GM23248 (cell line): ENCODE measurements at places on chromosomes 1 and 21. TPM values are rescaled to one million over a fixed set of nuclear protein-coding genes. Genes with fewer than 3 reads are reported as not detected.

- H3K4me3 ChIP-seq = no peak overlapping the region
- peaks cover 22% of the 10 kb centered on the region for H3K4me1 ChIP-seq
- no peaks in the 10 kb centered on the region for H3K36me3 ChIP-seq
- no peaks in the 10 kb centered on the region for H3K27me3 ChIP-seq
Measured at GRCh38 chr1:59593798-59594790, 220.7 kb upstream of the HOOK1 start.

- H3K4me3 ChIP-seq = no peak overlapping the region
- no peaks in the 10 kb centered on the region for H3K27me3 ChIP-seq
- DNase-seq = peak; percentile 41
- peaks cover 16% of the 10 kb centered on the region for H3K4me1 ChIP-seq
Measured at GRCh38 chr1:182602935-182603645, 1.1 kb downstream of the RGS16 start.

HSPG2 gene
- 407 and 458 TPM in 2 replicates for total RNA-seq

GRCh38 chr1:220748089-220748934 lies at the start of gene MTARC2:
TSS of gene MTARC2 (plus strand) at chr1:220748322. CDS start at chr1:220748532, 210 bp downstream.
- no peaks in the 10 kb centered on the region for H3K36me3 ChIP-seq
- peak; percentile 86 for DNase-seq
- H3K4me1 ChIP-seq = no peaks in the 10 kb centered on the region
- peak within 1 kb of the TSS; percentile 80 for H3K4me3 ChIP-seq

DNA sequence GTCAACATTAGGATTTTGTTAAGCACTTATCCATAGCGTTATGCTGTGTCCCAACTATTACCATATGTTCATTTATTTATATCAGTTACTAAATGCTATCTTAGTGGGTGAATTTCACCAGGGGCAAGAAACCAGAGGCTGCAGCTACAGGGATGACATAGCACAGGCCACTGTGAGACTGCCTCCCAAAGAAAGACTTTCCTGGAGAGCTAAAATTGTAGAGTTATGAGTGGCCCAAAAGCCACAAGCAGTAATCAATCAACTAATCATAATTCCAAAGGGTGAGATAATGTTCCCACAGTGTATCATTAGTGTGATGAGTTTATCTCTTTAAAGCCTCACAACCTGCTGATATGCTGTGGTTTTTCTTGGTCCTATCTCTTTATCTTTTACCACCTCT lies 3.8 kb upstream of the TGFB2 start:
- no peak overlapping the region for H3K27ac ChIP-seq
- H3K36me3 ChIP-seq = no peaks in the 10 kb centered on the region
- H3K4me3 ChIP-seq = no peak overlapping the region
- no peaks in the 10 kb centered on the region for H3K27me3 ChIP-seq
- DNase-seq = no peak

DNA sequence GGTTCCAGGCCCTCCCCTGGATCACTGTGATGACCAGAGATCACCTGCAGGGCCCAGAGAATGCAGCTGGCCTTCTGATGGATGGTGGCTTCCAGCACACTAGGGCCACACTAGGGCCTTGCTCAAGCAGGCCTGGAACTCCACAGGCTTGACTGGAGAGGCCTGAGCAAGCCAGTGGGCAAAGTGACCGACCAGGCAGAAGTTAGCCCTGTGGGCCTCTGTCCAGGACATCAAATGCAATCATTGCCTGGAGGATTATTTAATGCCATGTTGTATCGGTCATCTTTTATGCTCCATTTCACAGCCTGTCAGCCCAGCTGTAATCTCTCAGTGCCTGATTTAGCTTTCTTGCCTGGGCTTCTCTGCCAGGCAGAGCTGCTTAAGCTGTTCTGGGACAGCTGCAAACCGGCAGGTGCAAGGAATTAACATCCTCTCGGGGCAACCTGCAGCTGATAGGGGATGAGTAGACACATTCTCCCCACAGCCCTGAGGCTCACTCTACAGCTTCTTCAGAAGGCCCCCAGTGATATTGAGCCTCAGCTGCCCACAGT lies 17.7 kb downstream of the NENF start:
- peaks cover 4% of the 10 kb centered on the region; the same call in 1 of the 2 replicates for H3K4me1 ChIP-seq
- DNase-seq = no peak
- H3K27ac ChIP-seq = no peak overlapping the region
- H3K36me3 ChIP-seq = no peaks in the 10 kb centered on the region
- H3K27me3 ChIP-seq = no peaks in the 10 kb centered on the region
- H3K4me3 ChIP-seq = no peak overlapping the region

DNA sequence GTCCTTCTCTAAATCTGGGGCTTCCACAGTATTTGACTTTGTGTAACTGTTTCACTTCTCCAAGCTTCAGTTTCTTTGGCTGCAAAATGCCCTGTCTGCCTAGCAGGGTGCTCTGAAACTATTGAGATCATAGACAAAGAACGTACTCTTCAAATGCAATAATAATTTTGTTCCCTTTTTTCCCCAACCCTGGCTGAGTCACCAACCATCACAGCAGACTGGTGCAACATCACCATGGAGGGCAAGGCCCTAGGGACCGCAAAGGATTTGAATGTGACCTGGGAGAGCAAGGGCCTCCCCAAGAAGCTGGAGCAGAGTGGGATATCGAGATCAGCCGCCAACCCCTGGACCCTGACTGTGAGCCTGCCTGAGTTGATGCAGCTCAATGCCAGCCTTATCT lies 115.0 kb downstream of the FCRL5 start:
- no peaks in the 10 kb centered on the region for H3K36me3 ChIP-seq
- no peaks in the 10 kb centered on the region; the same call in 1 of the 2 replicates for H3K4me1 ChIP-seq
- no peak overlapping the region for H3K4me3 ChIP-seq
- no peak overlapping the region for H3K27ac ChIP-seq
- no peaks in the 10 kb centered on the region for H3K27me3 ChIP-seq

DNA sequence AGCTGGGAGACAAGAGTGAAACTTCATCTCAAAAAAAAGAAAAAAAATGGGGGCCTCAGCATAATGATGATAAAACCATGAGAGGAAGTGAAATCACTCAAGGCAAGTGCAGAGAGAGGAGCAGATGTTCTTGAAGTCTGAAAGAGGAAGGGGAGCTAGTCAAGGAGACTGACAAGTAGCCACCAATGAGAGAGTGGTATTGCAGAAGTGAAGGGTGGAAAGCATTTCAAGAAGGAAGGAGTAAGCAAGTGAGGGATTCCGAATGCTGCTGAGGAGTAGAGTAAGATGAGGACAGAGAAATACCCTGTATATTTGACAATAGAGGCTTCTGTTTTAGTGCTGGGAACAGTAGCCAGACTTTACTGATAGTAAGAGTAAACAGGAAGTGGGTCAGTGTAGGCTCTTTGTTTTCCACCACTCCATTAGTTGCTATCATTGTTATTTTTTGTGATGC lies 2.9 kb downstream of the TATDN3 start:
- DNase-seq = no peak
- H3K4me1 ChIP-seq = peaks cover 16% of the 10 kb centered on the region
- no peak overlapping the region for H3K4me3 ChIP-seq

GRCh38 chr1:178543290-178543607 lies 30.3 kb downstream of the TEX35 start:
- 0 out of 2 replicates have a peak, but pooled peaks cover 4% of the 10 kb centered on the region for H3K36me3 ChIP-seq
- peaks cover 43% of the 10 kb centered on the region for H3K4me1 ChIP-seq
- H3K27me3 ChIP-seq = no peaks in the 10 kb centered on the region
- peak overlapping the region; percentile 77 for H3K4me3 ChIP-seq
- DNase-seq = peak; percentile 73

TDRD10 gene
- total RNA-seq = not detected in 2 replicates

CD1E gene
- total RNA-seq = not detected in 2 replicates

DNA sequence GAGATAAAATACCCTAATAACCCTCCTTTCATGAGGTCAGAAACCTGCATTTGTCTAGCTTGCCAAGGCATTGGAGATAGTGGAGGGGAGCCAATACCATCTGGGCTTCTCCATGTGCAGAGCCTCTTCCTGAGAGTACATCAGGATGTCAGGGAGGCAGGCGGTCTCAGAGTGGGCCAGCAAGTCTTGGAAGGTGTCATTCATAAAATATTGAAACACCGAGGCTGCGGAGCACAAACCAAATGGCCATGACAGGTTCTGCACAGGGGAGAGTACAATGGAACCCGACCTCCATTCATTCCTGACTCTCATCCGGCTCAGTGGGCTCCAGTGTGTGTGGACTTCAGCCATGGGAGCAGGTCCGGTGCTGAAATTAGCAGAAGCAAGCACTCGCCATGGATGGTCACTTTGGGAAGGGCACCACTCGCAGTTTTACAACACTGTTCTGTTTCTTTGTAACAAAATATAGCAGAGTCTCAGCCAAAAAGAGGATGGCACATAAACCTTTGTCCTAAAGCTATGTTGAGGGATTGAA lies 446.6 kb downstream of the SIPA1L2 start:
- H3K4me3 ChIP-seq = no peak overlapping the region
- no peaks in the 10 kb centered on the region for H3K4me1 ChIP-seq
- no peaks in the 10 kb centered on the region for H3K27me3 ChIP-seq
- H3K27ac ChIP-seq = no peak overlapping the region
- DNase-seq = no peak

FCRL6 gene
- not detected in 2 replicates for total RNA-seq

- H3K27me3 ChIP-seq = no peaks in the 10 kb centered on the region
- no peak overlapping the region for H3K27ac ChIP-seq
- H3K4me1 ChIP-seq = peaks cover 3% of the 10 kb centered on the region; the same call in 1 of the 2 replicates
- H3K36me3 ChIP-seq = peaks cover 6% of the 10 kb centered on the region; the same call in 1 of the 2 replicates
- DNase-seq = no peak
Measured at GRCh38 chr1:44637702-44638411, 36.4 kb downstream of the TMEM53 start.

GRCh38 chr1:10208537-10208936 lies 1.8 kb upstream of the KIF1B start:
- H3K36me3 ChIP-seq = no peaks in the 10 kb centered on the region
- no peak overlapping the region for H3K4me3 ChIP-seq
- no peaks in the 10 kb centered on the region for H3K27me3 ChIP-seq
- H3K27ac ChIP-seq = no peak overlapping the region

- H3K27me3 ChIP-seq = no peaks in the 10 kb centered on the region
- peak; percentile 58 for DNase-seq
- no peaks in the 10 kb centered on the region for H3K36me3 ChIP-seq
- peak overlapping the region; percentile 31 for H3K27ac ChIP-seq
- peaks cover 61% of the 10 kb centered on the region for H3K4me1 ChIP-seq
- H3K4me3 ChIP-seq = no peak overlapping the region
Measured at GRCh38 chr1:234624724-234625117, 14.7 kb upstream of the IRF2BP2 start.

GRCh38 chr21:30193201-30193600 lies 22.7 kb downstream of the CLDN8 start:
- no peak overlapping the region for H3K4me3 ChIP-seq
- no peak overlapping the region for H3K27ac ChIP-seq
- H3K4me1 ChIP-seq = no peaks in the 10 kb centered on the region

GRCh38 chr1:28439320-28439719 lies 66.5 kb upstream of the RCC1 start:
- H3K27me3 ChIP-seq = no peaks in the 10 kb centered on the region
- no peaks in the 10 kb centered on the region for H3K36me3 ChIP-seq
- peak overlapping the region; percentile 77 for H3K4me3 ChIP-seq
- peak; percentile 27 for DNase-seq

GRCh38 chr1:93164816-93165215 lies 15.4 kb downstream of the TMED5 start:
- no peak for DNase-seq
- H3K27ac ChIP-seq = no peak overlapping the region
- no peaks in the 10 kb centered on the region for H3K4me1 ChIP-seq
- no peaks in the 10 kb centered on the region for H3K27me3 ChIP-seq
- no peak overlapping the region for H3K4me3 ChIP-seq
